ENCODE measurements at places on chromosomes 6 and 20.
A peak's percentile ranks its signal among the peaks of the same experiment; 100 is the strongest.

DNA sequence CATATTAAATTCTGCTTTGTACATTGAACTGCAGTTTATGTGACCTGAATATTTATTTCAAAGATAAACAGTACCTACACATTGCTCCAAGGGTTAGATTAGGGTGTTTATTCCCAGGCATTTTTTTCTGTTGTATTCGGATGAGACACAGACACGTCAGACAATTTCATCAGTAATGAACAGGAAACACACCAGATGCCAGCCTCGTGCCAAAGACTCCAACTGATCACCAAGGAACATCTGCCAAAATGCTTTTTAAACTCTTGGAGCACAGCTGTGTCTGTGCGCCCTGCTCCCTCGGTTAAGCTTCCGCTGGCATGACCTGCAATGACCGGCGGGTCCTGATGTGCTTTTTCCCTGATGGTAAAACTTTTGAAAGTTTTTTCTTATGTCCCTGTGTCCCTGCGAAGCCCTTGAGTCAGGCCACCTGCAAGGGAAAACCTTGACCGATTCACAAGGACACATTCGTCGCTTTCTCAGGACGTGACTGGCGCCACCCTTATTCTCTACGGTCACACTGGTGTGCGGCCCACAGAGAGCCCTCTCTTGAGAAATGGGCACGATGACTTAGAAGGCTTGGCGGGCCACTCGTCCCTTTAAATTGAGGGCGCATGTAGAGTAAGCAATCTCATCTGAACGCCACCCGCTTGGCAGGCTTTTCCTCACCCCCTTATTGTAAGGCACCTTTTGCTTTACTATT is 173.9 kb downstream of the QKI start:
- DNase-seq, result no peak

DNA sequence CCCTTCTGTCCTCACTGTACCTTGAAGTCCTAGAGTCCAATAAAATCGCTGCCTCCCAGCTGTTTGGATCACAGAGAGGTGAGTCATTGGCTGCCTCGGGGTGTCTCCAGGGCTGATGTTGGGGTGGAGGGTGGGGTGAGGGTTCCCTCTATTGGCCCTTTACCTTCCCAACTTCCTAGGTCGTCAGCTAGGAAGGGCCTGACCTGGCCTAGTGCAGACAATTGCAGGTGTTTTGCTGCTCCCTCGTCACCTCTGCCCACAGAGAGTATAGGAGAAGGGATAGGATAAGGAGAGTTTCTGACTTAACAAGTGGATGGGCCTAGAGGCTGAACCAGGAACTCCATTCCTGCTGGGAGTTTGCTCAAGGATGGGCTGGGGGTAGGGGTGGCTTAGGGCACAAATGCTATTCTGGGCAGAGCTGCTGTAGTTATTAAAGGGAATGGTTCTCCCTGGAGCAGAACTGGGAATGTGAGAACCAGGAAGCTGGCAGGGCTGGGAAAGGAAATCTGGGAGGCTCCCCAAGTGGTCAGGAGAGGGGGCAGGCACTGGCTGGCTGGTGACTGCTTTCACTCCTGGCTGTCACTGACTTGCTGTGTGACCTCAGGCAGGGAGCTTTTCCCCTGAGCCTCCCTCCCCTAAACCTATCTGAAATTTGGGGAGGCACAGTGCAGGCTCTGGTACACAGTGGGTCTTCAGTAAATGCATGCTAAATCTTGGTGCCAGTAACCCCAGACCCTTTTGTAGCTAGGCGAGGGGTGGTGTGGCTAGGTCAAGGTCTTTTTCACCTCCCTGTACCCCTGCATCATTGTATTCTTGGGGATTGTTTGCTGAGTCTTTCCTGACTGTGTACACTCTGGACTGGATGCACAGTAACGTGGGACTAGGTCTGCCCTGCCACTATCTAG is 1.5 kb downstream of the TP53INP2 start:
- DNase-seq, result no peak

GRCh38 chr6:145381941-145382340 is 353.4 kb downstream of the EPM2A start:
- DNase-seq, result no peak

- no peak for DNase-seq
Observed at GRCh38 chr6:76843054-76843822, 620.1 kb downstream of the HTR1B start.

DNA sequence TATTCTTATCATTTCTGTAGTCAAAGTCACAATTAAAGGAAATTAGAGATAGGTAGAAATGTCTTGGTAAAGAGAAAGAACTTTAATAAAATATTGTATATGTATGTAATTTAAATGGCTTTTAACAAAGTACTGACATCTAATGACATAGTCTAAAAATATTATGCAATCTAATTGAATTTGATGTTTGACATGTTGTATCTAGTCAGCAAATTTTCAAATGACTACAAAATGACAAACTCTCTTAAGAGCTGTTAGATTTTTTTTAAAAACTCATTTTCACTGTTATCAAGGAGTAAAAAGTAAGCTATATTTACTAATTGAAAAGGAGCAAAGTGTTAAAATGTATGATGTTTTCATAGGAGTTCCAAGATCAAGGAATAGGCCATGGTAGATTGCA is 176.9 kb downstream of the MEI4 start:
- no peak for DNase-seq

DNA sequence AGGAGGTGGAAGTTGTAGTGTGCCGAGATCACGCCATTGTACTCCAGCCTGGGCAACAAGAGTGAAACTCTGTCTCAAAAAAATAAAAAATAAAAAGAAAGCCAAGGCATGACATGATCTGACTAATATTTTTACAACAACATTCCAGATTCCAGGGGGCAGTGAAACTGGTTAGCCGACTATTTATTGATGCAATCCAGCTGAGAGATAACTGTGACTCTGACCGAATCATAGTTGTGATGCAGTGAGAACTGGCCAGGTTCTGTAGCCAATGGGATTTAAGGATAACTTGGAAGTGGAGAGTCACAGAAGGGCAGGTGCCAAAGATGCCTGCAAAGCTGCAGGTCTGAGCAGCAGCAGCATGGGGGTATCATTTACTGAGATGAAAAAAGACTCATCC is 82.9 kb upstream of the TSHZ2 start:
- DNase-seq, result no peak

DNA sequence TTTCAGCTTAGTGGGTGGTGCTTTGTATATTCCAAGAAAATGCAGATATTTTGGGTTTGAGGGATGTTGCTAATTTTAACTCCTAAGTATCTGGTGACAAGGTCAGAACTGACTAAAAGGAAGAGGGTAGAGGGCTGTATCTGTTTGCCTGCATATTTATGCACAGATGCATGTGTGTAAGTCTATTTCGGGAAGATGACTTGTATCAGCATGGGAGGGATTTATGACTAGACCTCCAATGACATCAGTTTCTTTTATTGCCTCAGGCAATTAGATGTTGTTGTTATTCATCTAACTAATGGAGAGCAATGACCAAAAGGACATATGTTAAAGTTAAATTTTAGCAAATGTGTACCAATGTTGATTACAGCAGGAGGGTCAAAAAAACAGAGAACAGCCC is 734.3 kb downstream of the QKI start:
- no peak for DNase-seq

GRCh38 chr6:134491477-134491876 is 173.6 kb upstream of the SGK1 start:
- no peak for DNase-seq

DNA sequence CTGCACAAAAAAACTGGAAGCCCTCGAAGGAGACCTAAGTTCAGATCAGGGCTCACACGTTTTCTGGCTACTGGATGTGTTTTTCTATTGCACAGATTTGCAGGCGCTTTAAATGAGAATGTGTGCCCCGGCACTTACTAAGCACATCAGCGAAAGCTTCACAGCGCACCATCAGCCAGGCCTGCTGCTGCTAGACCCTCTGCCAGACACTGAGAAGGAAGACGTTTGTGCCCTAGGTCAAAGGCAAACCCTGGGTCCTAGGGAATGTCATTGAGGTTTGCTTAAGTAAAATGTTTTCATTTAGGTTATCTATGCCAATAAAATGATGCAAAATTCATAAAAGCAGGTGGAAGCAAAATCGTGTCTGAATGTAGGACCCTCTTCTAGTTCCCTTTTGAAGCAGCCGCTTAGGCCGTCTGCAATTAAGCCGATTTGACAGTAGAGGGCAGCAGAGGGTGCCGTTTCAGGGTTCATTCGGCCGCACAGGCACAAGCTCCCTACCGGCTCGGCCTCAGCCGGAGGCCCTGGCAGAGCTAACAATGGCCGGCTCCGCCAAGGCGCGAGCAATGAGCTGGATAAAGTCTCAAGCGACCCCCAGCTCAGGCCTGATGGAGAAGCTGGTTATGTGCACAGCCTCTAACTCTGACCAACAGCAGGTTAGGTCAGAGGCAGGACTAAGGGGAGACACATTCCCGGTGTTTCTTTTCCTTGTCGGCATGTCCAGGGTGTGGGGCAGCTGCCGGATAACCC is 107.2 kb upstream of the FOXA2 start:
- DNase-seq, result peak; percentile 79

GRCh38 chr6:157019115-157019641 is 242.0 kb downstream of the ARID1B start:
- no peak for DNase-seq

DNA sequence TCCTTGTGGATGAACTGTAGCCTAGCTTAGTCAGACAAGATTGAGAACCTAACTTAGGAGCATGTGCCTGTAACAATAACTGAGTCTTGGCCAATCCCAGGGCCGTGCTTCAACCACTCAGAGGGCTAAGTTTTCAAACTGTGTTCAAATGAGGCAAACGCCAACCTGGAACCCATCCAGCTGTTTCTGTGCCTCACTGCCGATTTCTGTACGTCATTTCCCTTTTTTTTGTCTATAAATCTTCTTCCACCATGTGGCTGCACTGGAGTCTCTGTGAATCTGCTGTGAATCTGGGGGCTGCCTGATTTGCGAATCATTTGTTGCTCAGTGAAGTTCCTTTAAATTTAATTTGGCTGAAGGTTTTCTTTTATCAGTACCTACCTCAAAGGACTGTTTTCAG is 115.0 kb upstream of the CHD6 start:
- no peak for DNase-seq

GRCh38 chr6:151010071-151010470 is 144.6 kb downstream of the MTHFD1L start:
- no peak for DNase-seq

GRCh38 chr20:57474816-57475215 is 50.1 kb downstream of the CTCFL start:
- no peak for DNase-seq

GRCh38 chr20:44384423-44385027 is 29.0 kb downstream of the HNF4A start:
- peak; percentile 88 for DNase-seq

- no peak for DNase-seq
Observed at GRCh38 chr6:131721161-131721560, 10.3 kb upstream of the CTAGE9 start.

DNA sequence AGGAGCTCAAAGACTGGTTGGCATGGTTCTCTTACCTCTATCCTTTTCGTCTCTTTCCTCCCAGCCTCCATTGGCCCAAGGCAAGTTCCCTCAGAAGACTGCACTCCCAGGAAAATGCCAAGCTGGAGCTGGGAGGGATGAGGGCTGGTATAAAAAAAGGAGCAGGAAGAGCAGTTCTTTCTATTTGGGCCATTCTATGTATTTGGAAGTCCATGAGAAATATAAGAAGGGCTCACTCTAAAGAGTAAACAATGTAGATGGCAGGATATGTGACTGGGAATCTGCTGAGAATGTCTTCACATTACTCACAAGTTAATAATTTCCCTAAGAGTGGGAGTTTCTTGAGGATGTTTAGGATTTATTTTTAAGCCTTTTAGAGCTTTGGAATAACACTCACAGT is 36.6 kb upstream of the ADTRP start:
- peak; percentile 28 for DNase-seq

- DNase-seq, result no peak
Observed at GRCh38 chr6:111837007-111837406, 36.2 kb downstream of the FYN start.

DNA sequence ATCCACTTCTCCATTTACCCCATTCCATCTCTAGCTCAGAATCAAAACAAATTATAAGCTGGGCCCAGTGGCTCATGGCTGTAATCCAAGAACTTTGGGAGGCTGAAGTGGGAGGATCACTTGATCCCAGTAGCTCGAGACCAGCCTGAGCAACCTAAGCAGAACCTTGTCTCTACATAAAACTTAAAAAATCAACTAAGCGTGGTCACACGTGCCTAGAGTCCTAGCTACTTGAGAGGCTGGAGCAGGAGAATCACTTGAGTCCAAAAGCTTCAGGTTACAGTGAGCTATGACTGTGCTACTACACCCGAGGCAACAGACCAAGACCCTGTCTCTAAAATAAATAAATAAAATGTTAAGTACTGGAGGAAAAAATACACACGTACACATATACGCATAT is 74.7 kb upstream of the RUNX2 start:
- no peak for DNase-seq

GRCh38 chr6:13593103-13593502 is 18.7 kb downstream of the SIRT5 start:
- no peak for DNase-seq

GRCh38 chr20:57229490-57229889 is 37.0 kb downstream of the BMP7 start:
- DNase-seq, result no peak

DNA sequence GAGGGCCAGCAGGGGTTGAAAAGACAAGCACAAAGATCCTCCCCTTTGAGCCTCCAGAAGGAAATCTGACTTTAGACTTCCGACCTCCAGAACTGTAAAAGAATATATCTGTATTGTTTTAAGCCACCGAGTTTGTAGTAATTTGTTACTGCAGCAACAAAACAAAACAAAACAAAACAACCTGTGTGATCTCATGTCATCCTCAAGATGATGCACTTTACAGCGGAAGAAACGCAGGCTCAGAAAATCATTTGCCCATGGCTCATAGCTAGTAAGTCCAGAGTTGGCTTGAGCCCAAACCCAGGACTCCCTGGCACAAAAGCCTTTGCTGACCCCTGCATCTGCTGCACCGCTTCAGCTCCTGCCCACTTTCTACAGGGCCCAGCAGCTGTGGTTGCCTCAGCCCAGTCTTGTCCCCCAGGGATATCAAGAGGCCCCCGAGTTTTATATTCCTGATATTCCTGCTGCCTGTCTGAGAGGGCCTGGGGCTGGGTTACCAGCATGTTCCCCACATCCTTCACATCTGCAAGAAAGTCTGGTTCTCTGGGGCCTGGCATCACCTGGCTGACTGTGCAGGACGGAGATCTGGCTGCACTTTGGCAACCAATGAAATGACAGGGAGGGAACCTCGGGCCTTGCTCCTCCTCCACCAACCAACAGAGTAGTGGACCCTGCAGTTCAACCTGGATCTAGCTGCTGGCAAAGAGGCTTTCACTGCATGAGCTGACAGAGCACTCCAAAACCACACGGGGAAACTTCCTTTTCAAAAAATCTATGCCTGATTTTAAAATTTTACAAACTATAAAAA is 56.9 kb downstream of the JPH2 start:
- DNase-seq, result no peak

- DNase-seq, result no peak
Observed at GRCh38 chr6:160198606-160199211, 59.9 kb downstream of the SLC22A2 start.

GRCh38 chr6:11309947-11310665 is 77.6 kb upstream of the NEDD9 start:
- no peak for DNase-seq

GRCh38 chr20:59663513-59664060 is 59.2 kb downstream of the PHACTR3 start:
- no peak for DNase-seq
